ENCODE measurements at places on chromosomes 4 and X. TPM values are rescaled to one million over a fixed set of nuclear protein-coding genes. Genes with fewer than 3 reads are reported as not detected.

The SLC9B1 gene
- 1.3 TPM for total RNA-seq

The PNPLA4 gene
- 6.0 TPM for total RNA-seq

The EBP gene
- total RNA-seq: 344 TPM

The LRAT gene
- total RNA-seq: not detected

The MAGEA3 gene
- total RNA-seq: not detected

The DNAAF6 gene
- not detected for total RNA-seq

The UPF3B gene
- 10.3 TPM for total RNA-seq

The RTL5 gene
- 0.05 TPM for total RNA-seq

The SMC1A gene
- total RNA-seq: 151 TPM

The RNF113A gene
- total RNA-seq: 29.5 TPM

The KIAA1210 gene
- not detected for total RNA-seq

The TDO2 gene
- not detected for total RNA-seq

The XK gene
- not detected for total RNA-seq

The CCDC149 gene
- total RNA-seq: not detected

The USP38 gene
- 22.6 TPM for total RNA-seq

The IRS4 gene
- total RNA-seq: not detected

The SPIN4 gene
- total RNA-seq: 13.4 TPM

The CYP2U1 gene
- 2.9 TPM for total RNA-seq

The TSPAN6 gene
- not detected for total RNA-seq

The DACH2 gene
- not detected for total RNA-seq

The FMR1NB gene
- total RNA-seq: not detected

The CSAG1 gene
- not detected for total RNA-seq

The CXorf51B gene
- total RNA-seq: not detected

The PAGE4 gene
- not detected for total RNA-seq

The IL2 gene
- not detected for total RNA-seq

The CEP135 gene
- 17.0 TPM for total RNA-seq

The SYP gene
- 2.6 TPM for total RNA-seq

The PRRG3 gene
- total RNA-seq: not detected

The CXXC4 gene
- not detected for total RNA-seq

The HAND2 gene
- not detected for total RNA-seq

The CLDN34 gene
- not detected for total RNA-seq

The MAGEA1 gene
- not detected for total RNA-seq

The HOPX gene
- total RNA-seq: 67.4 TPM

The ZCCHC18 gene
- total RNA-seq: 3.8 TPM

The CFAP47 gene
- not detected for total RNA-seq

The GYPB gene
- total RNA-seq: not detected

The PDCL2 gene
- not detected for total RNA-seq

The ADAM29 gene
- total RNA-seq: not detected

The UGT2B10 gene
- not detected for total RNA-seq

The MAGEA2 gene
- total RNA-seq: not detected

The GPRASP1 gene
- 1.3 TPM for total RNA-seq

The CXCL11 gene
- total RNA-seq: not detected

The MAGT1 gene
- 50.2 TPM for total RNA-seq
